ENCODE measurements at places on chromosomes 13 and 19.

GRCh38 chr19:50562329-50562728 is 5.9 kb downstream of the LRRC4B start:
- DNase-seq, result no peak

DNA sequence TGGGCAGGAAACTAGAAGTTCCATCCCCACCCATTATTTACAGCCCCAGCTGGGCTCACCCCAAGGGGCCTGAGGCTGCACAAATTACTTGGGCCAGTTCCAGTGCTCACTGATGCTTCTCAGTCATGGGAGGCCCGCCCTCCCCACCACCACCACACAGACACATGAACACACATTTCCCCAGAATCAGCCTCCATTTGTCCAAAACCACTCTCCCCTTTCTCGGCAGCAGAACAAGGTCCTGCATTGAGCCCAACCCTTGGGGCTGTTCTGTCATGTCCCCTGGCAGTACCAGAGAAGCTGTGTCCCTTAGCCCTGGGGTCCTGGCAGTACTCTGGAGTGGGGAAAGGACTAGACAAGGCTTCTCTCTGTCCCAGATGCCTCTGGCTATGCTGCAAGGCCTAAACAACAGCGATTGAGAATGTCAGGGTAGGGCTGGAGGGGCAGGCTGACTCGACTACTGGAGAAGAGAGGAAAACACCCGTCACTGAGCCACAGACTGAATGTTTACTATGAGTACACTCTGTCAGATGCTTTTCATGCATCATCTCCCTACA is 21.8 kb downstream of the SAMD4B start:
- DNase-seq, result no peak

GRCh38 chr13:71820699-71821098 is 46.3 kb downstream of the DACH1 start:
- DNase-seq, result no peak

GRCh38 chr19:46596008-46596407 is 5.1 kb upstream of the CALM3 start:
- DNase-seq, result no peak

- no peak for DNase-seq
Measured at GRCh38 chr19:39365531-39365930, 23.3 kb downstream of the SAMD4B start.

- DNase-seq, result no peak
Measured at GRCh38 chr19:42083537-42083936, 7.6 kb downstream of the ZNF574 start.

DNA sequence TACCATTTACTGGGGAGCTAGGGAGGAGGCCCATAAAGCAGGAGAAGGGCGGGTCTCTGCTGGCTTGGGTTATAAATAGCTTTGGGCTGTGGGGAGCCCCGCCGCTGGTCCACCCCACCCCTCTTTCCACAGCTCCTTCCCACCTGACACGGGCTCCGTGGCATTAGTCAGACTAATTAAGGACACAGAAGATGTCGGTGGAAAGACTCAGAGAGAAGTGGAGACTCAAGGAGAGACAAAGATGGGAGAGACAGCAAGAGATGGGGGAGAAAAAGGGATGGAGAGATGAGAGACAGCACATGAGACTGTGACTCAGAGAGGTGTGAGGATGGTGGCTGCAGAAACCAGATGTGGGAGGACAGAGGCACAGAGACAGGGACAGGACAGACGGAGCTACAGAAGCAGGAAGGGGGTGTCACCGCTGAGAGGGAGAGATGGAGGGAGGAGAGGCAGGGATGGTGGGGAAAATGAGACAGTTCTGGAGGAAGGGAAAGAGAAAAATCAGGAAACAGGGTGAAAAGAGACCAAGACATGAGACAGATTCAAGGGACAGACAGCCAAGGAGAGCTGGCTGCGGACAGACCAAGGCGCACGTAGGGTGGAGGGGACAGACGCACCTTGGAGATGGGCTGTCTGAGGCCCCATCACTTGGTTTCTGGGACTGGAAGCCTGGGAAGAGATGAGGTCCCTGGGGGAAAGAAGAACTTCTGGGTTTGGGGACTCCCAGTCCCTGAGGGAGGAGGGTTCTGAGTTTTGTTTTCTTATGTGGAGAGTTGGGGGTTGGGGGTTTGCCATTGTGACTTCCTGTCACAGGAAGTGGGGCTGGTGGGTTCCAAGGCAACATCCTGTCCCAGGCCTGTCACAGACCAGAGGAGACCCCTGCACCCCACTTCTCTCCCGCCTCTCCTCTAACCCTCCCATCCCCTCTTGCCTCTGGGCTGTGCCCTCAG is 4.1 kb downstream of the ARHGEF1 start:
- no peak for DNase-seq

DNA sequence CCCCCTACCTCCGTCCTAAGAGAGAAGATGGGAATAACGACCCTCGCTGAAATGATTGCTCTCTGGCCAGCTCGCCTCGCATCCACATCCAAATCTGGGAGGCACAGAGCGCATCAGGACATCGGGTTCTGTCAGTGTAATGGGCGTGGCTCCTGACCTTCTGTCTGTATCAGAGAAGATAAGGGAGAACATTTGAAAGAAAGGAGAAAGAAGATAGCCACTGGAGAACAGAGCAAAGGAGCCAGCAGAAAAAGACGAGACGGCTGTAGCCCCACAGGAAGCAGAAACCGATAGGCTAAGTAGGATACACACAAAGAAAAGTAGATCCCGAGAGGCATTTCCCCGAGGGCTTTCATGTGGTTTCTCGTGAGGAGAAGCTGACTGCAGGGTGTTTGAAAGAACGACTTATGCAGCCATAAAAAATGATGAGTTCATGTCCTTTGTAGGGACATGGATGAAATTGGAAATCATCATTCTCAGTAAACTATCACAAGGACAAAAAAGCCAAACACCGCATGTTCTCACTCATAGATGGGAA is 14.0 kb upstream of the GJB2 start:
- no peak for DNase-seq

GRCh38 chr19:54420068-54420382 is 4.8 kb downstream of the TTYH1 start:
- DNase-seq, result no peak

DNA sequence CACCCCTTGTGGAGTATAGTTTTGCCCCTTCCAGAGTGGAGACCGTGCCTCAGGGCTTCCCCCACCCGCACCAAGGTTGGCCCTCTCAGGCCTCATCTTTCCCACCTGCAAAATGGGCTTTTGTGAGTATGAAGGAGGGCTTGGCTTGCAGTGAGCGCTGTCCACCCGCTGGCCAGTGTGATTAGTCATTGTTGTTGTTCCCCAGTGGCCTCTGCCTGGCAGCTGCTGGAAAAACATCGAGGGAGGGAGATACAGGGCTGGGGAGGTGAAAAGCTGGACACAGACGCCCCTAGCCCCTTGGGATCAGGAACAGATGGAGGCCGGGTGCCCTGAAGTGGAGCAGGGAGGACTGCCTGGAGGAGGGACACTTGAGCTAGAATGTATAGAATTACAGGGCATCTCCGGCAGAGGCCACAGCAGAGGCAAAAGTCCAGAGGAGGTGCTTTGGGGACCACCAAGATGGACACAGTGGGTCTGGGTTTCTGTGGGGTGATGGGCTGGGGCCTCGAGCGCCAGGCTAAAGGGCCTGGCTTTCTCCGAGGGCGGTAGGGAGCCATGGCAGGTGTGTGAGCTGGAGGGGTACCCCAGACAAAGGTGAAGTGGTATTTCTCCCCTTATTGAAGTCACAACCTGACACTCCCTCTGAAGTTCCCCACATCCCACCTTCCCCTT is 3.9 kb upstream of the IL12RB1 start:
- no peak for DNase-seq

GRCh38 chr13:30727491-30728355 is 7.6 kb upstream of the ALOX5AP start:
- DNase-seq, result no peak

DNA sequence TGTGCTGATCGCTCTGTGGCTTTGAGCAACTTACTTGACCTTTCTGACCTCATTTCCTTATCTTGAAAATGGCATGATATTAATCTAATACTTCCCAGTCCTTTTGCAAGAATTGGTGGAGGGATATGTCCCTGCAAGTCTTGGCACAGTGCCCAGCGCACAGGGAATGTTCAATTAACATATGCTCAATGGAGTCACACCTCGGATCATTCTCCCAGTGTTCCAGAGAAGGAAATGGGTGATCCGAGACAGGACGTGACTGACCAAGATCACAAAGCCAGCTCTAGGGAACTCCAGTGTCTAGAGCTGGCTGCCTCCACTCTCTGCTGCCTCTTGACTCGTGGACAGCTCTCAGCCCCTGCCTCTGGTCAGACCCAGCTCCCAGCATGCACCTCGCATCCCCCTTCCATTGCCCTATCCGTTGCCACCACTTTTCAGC is 3.6 kb downstream of the CDC42EP5 start:
- no peak for DNase-seq

Data from SIG-M5 (cell line).